ENCODE measurements at places on chromosomes 6 and 20.

GRCh38 chr20:13271098-13271497 is 50.0 kb downstream of the ISM1 start:
- DNase-seq, result no peak

GRCh38 chr20:38926934-38927616 is 858 bp downstream of the FAM83D start:
- DNase-seq, result no peak

- no peak for DNase-seq
Measured at GRCh38 chr6:15398633-15399275, 152.9 kb downstream of the JARID2 start.

DNA sequence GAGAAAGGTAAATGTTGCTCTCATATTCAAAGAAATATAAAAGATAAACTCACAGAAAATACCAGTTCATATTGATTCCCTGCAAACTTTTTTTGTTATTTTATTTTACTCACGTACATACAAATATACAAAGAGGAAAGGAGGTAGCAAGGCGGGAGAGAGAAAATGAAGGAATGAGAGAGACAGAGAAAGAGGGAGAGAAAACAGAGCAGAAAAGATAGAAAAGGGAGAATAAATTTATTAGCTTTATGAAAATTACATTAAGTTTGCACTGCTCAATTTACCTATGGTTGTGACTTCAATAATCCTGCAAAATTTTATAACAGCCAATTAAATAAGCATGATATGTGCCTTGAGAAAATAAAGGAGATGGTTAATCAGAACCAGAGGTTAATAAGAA is 274.7 kb upstream of the CITED2 start:
- DNase-seq, result no peak

GRCh38 chr6:35388030-35388429 is 45.7 kb downstream of the PPARD start:
- no peak for DNase-seq

DNA sequence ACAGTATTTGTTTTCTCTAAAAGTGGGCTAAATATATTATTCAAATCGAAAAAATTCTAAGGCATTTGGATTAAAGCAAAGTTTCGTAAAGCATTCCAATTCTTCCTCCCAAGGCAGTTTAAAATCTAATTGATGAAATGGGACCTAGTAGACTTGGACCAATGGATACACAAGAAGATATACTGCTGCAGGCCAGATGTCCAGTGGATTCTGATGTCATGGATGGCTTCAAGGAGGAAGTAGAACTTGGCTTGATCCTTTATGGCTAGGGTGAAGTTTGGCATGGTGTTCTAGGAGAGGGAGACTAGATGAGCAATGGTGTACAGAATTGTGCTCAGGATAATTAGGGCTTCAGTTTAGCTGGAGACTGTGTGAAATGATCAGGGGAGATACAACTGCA is 559.5 kb upstream of the MMS22L start:
- DNase-seq, result no peak

- DNase-seq, result no peak
Measured at GRCh38 chr6:108193131-108193530, 27.3 kb downstream of the NR2E1 start.

DNA sequence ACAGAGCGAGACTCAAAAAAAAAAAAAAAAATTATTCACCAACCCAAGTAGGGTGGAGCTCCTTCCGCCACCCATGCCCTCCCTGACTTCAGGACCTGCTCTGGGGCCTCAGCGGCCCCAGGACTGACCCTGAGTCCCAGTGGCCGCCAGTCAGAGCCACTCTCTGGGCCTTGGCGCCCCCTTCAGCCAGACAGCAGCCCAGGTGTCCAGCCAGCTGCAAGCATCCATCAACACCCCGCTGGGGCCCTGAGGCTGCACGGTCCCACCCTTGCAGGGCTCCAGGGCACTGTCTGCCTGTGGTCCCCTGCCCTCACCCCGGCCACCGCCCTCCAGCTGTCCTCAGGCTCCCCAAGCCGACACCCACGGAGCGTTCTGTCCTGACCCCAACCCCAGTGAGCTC is 11.4 kb upstream of the KCNQ2 start:
- no peak for DNase-seq

Data from right atrium auricular region (tissue), 2 donors.